AG09309 (cell line): ENCODE measurements at places on chromosomes 2 and 18.

DNA sequence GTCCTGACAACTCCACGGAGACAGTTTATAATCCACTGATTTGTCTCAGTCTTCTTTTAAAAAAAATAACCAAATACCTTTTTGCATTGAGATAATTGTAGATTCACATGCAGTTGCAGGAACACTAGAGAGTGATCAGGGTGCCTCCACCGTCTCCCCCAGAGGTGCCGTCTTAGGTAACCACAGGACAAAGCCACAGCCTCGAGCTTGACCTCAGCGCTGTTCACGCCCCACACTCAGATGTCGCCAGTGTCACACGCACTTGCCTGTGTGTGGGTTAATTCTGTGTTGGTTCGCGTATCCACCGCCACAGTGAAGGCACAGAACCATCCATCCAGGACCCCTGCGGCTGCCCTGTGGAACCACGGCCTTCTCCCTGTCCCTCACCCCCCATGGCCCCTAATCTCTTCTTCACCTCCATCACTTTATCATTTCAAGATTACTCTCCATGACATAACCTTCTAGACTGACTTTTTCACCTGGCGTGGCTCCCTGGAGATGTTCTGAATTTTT, 295.0 kb upstream of the HDAC4 start:
- no peak for DNase-seq

GRCh38 chr2:174177316-174177890, 70.9 kb downstream of the OLA1 start:
- DNase-seq: no peak

DNA sequence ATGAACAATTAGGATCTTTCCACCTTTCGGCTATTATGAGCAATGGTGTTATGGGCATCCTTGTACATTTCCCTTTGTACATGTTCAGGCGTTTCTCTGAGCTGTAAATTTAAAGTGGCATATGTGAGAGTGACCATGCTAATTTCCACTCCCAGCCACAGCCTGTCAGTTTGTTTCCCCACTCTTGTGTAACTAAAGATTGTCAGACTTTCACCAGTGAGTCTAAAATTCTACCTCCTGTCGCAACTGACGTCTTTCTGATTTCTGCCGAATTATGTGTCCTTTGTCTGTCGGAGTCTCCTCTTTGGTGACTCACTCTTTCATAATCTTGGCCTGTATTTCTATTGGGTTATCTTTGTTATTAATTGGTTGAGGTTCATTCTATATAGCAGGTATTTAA, 50.7 kb downstream of the TRAPPC12 start:
- no peak for DNase-seq

- DNase-seq: no peak
Measured at GRCh38 chr2:144642856-144643255, 122.9 kb upstream of the ZEB2 start.

DNA sequence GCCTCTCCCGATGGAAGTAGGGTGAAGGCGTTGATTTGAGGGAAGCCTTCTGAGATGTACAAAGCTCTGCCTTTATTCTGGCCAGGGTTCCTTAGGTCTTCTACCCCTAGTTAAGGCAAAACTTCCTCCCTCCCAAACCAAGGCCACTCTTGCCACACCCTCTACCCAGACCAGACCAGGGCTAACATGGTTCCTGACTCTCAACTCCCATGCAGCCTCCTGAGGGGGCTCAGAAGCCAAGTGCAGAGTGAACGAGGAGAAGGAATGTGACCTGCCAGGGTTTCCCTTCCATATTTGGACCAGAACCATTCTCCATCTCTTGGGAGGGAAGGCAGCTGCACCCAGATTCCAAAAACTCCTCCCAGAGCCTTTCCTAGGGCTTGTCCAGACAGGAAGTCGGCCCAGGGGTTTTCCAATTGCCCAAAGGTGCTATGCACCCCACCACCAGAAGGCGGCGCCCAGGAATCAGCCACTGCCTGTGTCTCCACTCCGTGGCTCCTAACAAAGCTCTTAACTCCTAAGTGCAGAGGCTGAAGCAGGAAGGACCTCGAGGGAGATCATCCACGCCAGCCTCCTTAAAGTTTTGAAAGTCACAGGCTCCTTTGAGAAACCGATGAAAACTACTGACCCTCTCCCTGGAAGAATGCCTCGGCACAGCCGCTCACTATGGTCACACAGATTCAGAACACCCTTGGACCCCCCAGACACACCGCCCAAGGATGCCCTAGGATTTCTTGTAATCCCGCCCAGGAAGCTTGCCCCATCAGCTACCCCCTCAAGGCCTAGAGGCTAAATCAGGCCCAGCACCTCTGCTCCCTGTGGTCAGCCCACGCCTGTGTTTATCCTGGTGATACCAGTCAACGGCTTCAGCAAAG, 157.8 kb downstream of the SMAD2 start:
- peak; percentile 5 for DNase-seq

- DNase-seq: peak; percentile 79
Measured at GRCh38 chr2:109318150-109318948, 189.3 kb downstream of the SH3RF3 start.

DNA sequence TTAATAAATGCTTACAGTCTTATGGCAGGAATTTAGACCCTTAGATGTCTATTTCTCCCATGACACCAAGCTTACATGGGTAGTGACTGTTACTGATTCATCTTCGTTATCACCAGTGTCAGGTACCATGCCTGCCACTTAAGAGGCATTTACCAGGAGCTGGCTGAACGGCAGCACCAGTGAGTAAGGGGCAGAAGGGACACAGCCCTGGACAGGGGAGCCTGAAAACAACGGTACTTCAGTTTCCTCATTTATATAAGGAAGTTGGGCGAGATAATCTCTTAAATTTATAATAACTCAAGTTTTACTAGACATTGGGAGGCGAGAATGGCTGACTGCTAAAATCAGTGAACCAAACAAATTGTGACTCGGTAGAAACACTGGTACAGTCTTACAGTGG, 1.2 kb downstream of the COA5 start:
- no peak for DNase-seq

DNA sequence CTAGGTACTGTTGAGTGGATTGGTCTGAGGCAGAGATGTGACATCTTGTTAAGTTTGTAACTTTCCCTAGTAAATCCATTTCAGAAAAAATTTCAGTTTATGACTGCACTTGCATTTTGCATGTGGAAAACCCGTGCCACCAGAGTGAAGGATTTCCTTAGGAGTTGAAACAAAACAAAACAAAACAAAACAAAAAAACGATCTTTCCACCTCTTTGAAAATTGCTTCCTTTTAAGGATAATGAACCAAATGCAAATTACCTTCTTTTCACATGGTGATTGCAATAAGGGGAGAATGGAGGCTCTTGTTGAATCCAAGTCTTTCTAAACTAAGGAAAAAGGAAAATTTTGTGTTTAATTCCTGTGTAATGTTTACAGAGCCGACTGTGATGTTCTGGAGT, 43.2 kb downstream of the PHLPP1 start:
- DNase-seq: no peak

DNA sequence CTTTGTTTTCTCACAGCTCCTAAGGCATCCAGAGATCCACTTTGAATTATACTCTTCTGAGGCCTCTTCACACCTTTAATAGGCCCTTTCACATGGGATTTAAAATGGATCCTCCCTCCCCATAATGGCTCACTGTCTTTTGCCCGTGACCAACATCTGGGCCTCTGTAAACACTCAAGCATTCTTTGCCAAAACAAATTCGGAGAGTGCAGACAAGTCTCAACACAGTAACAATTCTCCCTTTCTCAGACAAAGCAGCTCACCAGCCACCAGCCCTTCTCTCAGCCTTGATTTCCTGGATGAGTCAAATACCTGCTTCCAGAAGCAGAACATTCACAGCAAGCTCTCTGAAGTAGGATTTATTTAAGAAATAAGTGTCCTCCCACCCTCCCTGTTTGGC, 14.0 kb upstream of the IMP4 start:
- no peak for DNase-seq

- DNase-seq: no peak
Measured at GRCh38 chr2:191202209-191202721, 42.9 kb upstream of the MYO1B start.

GRCh38 chr2:66536997-66537396, 102.1 kb downstream of the MEIS1 start:
- DNase-seq: no peak

DNA sequence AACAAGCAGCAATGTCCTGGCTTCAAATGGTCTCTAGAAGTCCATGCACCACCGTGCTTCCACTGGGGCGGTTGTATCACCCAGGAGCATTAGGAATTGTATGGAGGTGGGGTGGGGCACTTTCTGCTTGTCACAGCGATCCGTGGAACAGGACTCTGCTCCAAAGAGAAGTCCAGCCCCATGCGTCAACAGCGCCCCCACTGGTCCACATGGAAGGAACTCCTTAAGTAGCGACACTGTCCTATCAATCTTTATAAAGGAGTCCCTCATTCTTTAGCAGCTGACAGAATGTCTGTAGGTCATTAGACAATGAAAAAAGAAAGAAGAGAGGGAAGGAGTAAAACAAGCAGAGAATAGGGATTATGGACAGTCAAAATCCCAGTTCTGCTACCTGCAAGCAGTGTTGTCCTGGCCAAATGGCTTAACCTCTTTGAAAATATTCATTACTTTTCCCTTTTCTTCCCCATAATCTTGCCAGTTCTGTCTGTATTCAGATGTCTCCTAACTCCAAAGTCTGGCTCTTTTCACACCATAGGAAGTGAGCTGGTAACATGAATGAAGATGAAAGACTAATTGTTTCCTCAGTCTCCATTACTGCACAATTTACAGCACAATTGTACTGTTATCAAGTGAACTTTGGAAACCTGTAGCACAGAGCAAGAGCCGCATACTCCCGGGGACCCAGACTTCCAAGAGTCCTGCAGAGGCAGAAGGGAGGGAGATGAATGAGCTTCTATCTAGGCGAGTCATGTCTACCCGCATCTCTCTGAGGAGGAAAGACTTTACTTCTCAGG, 9.9 kb downstream of the NFE2L2 start:
- DNase-seq: no peak

DNA sequence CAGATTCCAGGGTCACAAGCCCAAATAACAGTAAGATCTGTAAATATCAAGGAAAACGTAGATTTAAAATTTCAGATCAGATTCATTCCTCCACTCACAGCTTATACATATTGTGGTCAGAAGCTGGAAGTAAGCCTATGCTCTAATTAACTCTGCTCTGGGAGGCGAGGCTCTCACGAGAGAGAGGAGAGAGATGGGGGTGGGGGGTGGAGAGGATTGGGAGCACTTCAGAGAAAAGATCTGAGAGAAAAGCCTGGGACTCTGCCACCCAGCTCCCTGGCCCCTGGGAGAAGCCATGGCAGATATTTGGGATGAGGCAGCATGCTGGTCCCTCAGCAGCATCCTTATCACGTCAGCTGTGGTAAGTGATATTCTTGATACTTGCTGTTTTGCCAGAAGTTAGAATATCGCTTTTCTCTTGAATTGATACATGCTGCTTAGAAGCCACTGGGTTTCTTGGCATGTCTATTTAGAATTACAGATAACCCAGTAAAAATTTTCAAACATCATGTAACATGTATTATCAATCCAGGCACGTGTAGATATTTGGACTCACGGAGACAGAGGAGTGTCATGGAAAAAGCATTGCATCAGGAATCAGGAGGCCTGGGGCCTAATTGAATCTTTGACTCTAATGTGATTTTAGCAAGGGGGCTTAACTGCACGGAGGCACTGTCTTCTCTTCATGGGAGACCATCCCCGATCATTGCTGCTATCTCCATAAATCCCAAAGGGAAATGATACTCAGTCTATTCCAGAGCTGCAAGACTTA, 265.4 kb downstream of the HRH4 start:
- no peak for DNase-seq

- no peak for DNase-seq
Measured at GRCh38 chr2:107801498-107801897, 25.2 kb upstream of the RGPD4 start.

GRCh38 chr2:62185475-62186155, 10.3 kb upstream of the B3GNT2 start:
- DNase-seq: no peak

DNA sequence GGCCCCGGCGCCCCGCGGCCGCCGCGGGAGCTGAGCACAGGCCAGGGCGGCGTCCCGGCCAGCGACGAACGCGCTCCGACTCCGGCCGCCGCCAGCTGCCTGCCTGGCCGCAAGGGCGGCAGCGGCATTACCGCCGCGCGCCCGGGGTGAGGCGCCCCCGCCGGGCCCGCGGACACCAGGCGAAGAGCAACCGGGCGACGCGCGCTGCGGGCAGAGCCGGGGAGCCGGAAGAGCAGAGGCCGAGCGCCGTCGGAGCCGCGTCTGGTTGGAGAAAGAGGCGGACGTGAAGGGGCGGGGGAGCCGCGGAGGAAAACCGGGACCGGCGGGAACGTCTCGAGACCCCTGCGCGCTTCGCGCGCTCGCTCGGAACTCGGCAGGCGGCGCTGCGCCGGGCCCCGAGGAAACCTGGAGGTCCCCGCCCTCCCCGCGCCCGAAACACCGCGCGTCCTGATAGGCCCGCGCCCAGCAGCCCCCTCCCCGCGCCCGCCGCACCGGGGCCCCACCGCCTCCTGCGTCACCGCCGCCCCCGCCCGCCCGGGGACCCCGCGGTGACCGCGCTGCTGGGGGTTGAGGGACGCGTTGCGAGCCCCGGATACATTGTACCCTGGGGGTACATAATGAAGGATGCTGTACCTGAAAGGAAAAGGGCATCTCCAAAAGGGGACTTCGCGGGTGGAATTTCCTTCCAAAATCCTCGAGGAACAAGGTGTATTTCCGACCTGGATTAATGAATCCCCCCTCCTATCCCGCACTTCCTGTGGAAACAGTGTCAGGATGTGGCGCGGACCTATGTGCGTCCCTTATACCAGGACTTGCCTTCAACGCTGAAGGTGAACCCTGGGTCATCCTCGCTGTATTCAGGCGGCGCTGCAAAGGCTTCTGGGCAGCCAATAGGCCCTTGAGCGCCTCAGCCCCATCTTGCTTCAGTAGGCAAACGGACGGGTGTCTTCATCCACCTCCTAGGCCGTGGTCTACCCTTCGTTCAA, 1.0 kb upstream of the B4GALT6 start:
- no peak for DNase-seq

DNA sequence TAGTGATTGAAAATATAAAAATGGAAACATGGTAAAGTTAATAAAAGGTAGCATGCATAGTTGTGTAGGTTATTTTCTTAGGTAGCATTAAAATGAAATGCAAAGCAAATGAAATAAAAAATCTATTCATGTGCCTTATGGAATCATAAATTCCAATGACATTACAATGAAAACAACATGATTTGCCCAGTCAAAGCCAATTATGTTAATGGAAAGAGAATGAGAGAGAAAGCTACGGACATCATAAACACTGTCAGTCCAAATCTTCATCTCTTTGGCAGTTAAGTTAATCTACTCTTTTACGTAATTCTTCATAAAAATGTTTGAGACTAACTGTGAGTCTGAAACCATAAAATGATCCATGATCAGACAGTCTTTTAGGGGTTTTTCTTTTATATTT, 636.7 kb upstream of the SYT4 start:
- no peak for DNase-seq

GRCh38 chr2:105378921-105379383, 19.9 kb downstream of the FHL2 start:
- no peak for DNase-seq

DNA sequence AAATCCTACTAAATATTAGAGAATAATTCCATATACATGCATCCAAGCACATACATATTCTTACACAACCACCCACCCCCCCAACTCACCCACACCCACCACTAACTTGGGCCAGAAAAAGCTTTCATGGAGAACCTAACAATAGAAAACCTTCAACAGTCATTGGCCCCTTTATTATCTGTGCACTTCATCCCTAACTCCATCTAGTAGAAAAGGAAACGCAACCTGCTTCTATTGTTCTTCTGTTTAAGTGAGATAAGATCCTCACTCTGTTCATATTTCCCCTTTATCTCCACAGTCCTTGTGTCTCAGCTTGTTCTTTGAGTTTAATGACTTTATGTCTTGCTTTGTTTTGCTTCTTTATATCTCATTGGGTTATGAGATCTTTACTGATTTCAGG, 1740.2 kb upstream of the CELF4 start:
- no peak for DNase-seq

GRCh38 chr2:240928476-240929363, 22.6 kb downstream of the CROCC2 start:
- no peak for DNase-seq
